Stimulated activated CD8-positive, alpha-beta memory T cell treated with anti-CD3 and anti-CD28 coated beads, Interleukin-7, amount 100 ng/mL, for 4 hours (primary cell): ENCODE measurements at places on chromosomes 4 and X.

GRCh38 chr4:96175871-96176270, 336.0 kb downstream of the PDHA2 start:
- DNase-seq = no peak

- no peak for DNase-seq
Observed at GRCh38 chr4:174523025-174523693, 871 bp upstream of the HPGD start.

- no peak for DNase-seq
Observed at GRCh38 chrX:150688911-150689451, 4.2 kb upstream of the MTMR1 start.

GRCh38 chrX:124010566-124010965, 49.1 kb downstream of the STAG2 start:
- DNase-seq = no peak

GRCh38 chr4:139403462-139403861, 50.5 kb upstream of the RAB33B start:
- DNase-seq = no peak

- DNase-seq = no peak
Observed at GRCh38 chr4:8320386-8320750, 50.8 kb downstream of the HTRA3 start.

- DNase-seq = no peak
Observed at GRCh38 chrX:14027511-14028019, 2.1 kb downstream of the GEMIN8 start.

GRCh38 chr4:30837131-30837539, 117.0 kb downstream of the PCDH7 start:
- DNase-seq = no peak

GRCh38 chr4:146327859-146328650, 113.7 kb downstream of the REELD1 start:
- no peak for DNase-seq

GRCh38 chr4:168335621-168336020, 17.1 kb upstream of the DDX60 start:
- no peak for DNase-seq

GRCh38 chrX:38474543-38474942, 86.8 kb upstream of the TSPAN7 start:
- no peak for DNase-seq

DNA sequence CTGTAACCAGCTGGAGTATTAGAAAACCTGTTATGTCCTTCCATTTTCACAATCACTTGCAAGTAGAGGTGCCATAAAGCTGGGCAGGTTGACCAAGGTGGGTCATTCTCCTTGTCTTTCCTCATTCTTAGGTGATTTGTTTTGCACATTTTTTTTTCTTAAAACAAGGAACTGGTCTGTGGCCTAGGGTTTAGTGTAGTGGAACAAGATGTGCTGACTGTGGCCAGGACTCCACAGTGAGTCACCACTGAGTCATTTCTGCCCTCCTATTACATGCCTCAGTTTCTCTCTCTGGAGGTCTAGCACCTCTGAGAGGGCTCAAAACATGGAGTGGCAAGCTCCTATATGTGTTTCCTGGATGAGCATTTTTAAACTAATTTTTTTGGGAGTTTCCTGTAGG, 355.9 kb downstream of the GPM6A start:
- no peak for DNase-seq

DNA sequence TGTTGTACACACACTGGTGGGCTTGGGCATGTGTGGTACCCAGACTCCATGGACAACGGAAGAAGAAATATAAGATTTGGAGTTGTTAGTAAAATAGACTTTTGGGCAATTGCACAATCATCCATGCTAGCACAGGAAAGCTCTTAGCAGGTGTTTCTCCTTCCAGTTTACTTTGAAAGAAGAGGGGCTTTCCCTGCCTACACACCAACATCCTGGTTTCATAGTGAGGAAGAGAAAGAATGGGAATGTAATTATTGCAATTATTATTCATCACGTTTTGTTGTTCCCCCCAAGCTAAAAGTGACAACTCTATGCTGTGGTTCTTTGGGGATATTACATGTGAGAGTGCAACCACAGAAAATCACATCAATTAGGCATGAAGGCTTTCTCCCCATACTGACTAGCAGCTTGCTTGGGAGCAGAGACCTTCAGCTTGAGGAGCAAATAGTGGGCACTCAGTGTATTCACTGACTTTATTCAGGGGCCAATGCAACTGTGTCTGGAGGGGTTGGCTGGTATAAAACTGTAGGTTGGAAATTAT, 57.2 kb upstream of the PUDP start:
- DNase-seq = no peak

DNA sequence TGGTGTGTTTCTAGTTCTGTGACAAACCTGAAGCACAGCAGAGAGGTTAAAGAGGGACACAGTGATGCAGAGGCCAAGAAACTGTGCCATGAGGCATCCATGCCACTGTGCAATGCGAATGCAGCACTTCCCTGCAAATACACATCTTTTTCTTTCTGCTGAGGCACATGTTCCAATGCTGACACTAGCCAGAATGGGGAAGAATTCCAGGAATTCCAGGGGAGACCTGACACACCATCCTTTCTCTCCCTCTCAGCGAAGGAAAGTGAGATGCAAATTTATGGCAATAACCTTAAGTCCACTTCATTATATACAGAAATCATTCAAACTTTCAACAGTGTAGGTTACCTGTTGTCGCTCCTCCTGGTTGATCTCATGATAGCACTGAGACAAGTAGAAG, 204.8 kb downstream of the LDB2 start:
- DNase-seq = no peak

GRCh38 chr4:55303760-55304165, 42.3 kb upstream of the SRD5A3 start:
- no peak for DNase-seq
